CD4-positive, alpha-beta T cell (primary cell): ENCODE measurements at places on chromosomes 12 and 14. TPM values are rescaled to one million over a fixed set of nuclear protein-coding genes. Genes with fewer than 3 reads are reported as not detected.
A peak's percentile ranks its signal among the peaks of the same experiment; 100 is the strongest.

DNA sequence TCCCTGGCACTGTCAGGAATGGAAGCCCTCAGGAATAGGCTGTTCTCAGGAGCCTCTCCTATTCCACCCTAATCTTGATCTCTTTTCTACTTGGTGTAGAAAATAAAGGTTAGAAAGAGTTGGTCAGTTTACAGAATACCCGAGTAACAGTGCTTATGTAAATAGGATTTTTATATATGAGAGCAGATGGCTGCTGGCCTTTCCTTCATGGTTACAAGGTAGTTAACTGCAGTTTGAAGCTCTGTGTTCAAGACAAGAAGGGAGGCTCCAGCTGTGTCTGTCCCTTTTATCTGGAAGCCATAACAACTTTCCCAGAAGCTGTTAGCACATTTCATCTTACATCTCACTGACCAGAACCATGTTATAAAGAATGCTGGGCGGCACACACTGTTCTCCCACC lies 23.1 kb downstream of the BBOF1 start:
- no peaks in the 10 kb centered on the region for H3K36me3 ChIP-seq
- H3K4me1 ChIP-seq: no peaks in the 10 kb centered on the region
- no peaks in the 10 kb centered on the region for H3K27me3 ChIP-seq
- no peak overlapping the region for H3K4me3 ChIP-seq
- H3K27ac ChIP-seq: no peak overlapping the region

The AMIGO2 gene
- 9.7 TPM for total RNA-seq

The FGF6 gene
- total RNA-seq: not detected

GRCh38 chr14:105363847-105364708 lies 34.3 kb upstream of the TEX22 start:
- peak; percentile 41 for DNase-seq
- H3K27ac ChIP-seq: no peak overlapping the region

The TMPO gene
- 64.1 TPM for total RNA-seq

- no peaks in the 10 kb centered on the region for H3K27me3 ChIP-seq
- DNase-seq: no peak
- no peaks in the 10 kb centered on the region for H3K4me1 ChIP-seq
Observed at GRCh38 chr14:38143170-38143569, 64.5 kb upstream of the SSTR1 start.

The P2RX2 gene
- not detected for total RNA-seq

DNA sequence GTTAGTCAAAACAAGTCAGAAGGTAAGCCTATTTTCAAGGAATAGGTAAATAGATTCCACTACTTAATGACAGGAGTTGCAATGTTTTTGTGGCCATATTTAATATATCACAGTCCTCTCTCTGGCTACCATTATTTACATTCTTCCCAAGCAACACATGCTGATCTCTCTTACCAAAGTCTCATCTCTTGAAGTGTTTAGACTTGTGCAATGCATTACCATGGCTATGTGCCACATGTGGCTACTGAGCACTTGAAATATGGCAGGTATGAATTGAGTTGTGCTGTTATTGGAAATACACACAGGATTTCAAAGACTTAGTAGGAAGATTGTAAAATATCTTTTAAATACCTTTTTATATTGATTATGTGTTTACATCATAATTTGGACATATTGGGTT lies 262.4 kb upstream of the PDE3A start:
- no peak overlapping the region for H3K27ac ChIP-seq
- H3K4me1 ChIP-seq: no peaks in the 10 kb centered on the region
- DNase-seq: no peak
- H3K27me3 ChIP-seq: no peaks in the 10 kb centered on the region
- no peaks in the 10 kb centered on the region for H3K36me3 ChIP-seq
- no peak overlapping the region for H3K4me3 ChIP-seq

The GUCY2C gene
- total RNA-seq: not detected

- H3K27ac ChIP-seq: no peak overlapping the region
- H3K4me1 ChIP-seq: peaks cover 2% of the 10 kb centered on the region
- H3K27me3 ChIP-seq: no peaks in the 10 kb centered on the region
- no peak overlapping the region for H3K4me3 ChIP-seq
- H3K36me3 ChIP-seq: no peaks in the 10 kb centered on the region
Observed at GRCh38 chr12:104964167-104964855, 6.2 kb upstream of the SLC41A2 start.

DNA sequence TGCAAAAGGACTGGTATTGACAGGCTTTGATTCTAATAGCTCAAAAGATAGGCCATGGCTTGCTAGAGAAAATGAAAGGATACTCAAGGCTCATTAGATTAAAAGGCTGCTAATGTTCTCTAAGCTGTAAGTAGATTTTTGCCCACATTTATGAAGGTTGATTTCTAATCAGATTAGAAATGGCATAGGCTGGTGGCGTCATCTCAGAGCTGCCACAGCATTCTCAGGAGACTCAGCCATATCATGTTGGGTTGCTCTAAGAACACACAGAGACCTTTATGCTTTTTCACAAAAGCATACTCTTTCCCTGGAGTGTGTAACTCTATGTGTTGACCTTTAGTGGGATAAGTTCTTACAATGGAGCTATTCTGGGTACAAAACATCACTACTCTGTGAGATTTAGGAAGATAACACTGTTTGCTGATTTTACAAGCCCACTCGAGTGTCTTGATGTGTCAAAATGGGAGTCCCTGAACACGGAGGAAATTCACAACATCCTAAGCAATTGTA lies 576.0 kb downstream of the NRXN3 start:
- no peak overlapping the region for H3K4me3 ChIP-seq
- H3K4me1 ChIP-seq: no peaks in the 10 kb centered on the region
- no peak for DNase-seq
- H3K36me3 ChIP-seq: no peaks in the 10 kb centered on the region

The LALBA gene
- not detected for total RNA-seq

The DIO2 gene
- not detected for total RNA-seq

GRCh38 chr14:96586056-96586455 lies 83.9 kb downstream of the PAPOLA start:
- no peak for DNase-seq
- no peak overlapping the region for H3K27ac ChIP-seq
- no peaks in the 10 kb centered on the region for H3K36me3 ChIP-seq
- peaks cover 4% of the 10 kb centered on the region for H3K4me1 ChIP-seq
- H3K4me3 ChIP-seq: no peak overlapping the region

- DNase-seq: no peak
- no peaks in the 10 kb centered on the region for H3K27me3 ChIP-seq
- H3K4me1 ChIP-seq: no peaks in the 10 kb centered on the region
- no peak overlapping the region for H3K27ac ChIP-seq
- no peak overlapping the region for H3K4me3 ChIP-seq
- H3K36me3 ChIP-seq: no peaks in the 10 kb centered on the region
Observed at GRCh38 chr14:78425330-78425729, 255.2 kb downstream of the NRXN3 start.

The OR6C2 gene
- not detected for total RNA-seq

GRCh38 chr12:2251526-2252209 lies 198.9 kb downstream of the CACNA1C start:
- H3K36me3 ChIP-seq: no peaks in the 10 kb centered on the region
- H3K4me1 ChIP-seq: no peaks in the 10 kb centered on the region
- no peak overlapping the region for H3K4me3 ChIP-seq

DNA sequence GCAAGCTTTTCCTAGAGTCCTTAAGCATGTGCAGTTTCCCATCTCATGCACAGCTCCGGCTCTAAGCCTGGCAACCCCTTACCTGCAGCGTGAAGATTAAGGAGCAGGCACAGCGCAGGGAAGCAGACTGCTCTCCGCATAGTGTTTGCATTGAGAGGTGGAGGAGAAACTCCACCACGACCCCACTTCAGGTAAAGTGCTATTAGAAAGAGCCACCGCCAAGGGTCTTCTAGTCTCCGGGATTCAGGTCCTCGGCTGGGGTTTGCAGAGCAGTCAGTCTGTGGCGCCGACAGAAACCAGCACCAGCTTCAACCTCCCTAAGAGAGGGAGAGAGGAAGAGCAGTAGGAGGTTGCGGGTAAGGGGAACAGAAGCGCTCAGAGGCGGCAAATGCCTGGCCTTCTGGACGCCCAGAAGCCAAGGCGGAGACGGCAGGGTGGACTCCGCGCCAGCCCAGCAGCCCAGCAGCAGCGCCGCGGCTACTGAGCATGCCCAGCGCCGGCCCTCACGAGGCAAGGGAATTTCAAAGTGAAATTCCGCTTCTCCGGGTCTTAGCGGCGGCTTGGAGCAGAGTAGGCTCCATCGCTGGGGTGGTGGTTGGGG lies at the start of gene PTPRR:
Gene PTPRR, minus strand, starts transcription at position 488 of the 601 bp plus-strand sequence. Its CDS starts 348 bp downstream, at position 140.
- no peak for DNase-seq
- peaks cover 6% of the 10 kb centered on the region for H3K27me3 ChIP-seq
- H3K36me3 ChIP-seq: no peaks in the 10 kb centered on the region
- H3K4me3 ChIP-seq: no peak within 1 kb of the TSS
- no peak within 1 kb of the TSS for H3K27ac ChIP-seq

DNA sequence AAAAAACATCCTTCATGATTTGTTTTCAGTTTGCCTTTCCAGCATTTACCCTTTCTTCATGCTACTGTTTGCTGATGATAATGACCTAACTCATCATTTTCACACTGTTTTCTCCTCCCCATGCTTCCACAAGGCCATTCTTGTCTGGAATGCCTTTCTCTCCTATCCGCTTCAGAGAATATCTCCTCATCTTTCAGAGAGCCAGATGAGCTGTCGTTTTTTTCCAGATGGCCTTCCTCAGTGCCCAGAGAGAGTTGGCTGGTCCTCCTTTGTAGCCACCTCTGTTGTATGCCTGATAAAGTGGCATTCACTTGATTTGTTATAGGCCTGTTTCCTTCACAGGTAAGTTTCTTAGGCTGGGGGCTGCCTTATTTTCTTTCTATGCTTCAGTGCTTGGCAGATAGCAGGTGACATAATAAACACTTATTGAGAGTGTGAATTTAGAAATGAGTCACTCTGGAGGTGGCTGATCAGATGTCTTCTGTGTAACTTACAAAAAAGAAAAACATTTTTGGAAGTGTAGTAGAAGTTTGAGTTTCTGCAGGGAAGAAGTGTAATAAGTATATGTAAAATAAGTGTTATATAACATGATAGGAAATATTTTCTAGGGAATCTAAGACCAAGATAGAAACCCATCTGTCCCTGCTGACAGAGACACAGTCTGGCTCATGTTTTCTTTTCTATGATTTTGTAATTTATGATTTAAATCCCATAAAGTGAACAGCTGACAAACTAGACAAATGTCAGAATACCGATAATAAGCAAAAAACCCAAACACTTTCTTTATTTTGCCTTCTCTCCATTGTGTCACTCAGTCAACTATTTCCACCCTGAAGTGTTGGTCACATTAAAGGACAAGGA lies 174.5 kb downstream of the DACT1 start:
- no peak overlapping the region for H3K4me3 ChIP-seq
- H3K27me3 ChIP-seq: no peaks in the 10 kb centered on the region
- H3K4me1 ChIP-seq: no peaks in the 10 kb centered on the region
- no peaks in the 10 kb centered on the region for H3K36me3 ChIP-seq
- no peak overlapping the region for H3K27ac ChIP-seq
- DNase-seq: no peak

The TIMELESS gene
- 3.0 TPM for total RNA-seq
